NCI-H2081 treated with DMSO at 0.1 percent for 48 hours (cell line): ENCODE measurements at places on chromosomes 1 and 21.

DNA sequence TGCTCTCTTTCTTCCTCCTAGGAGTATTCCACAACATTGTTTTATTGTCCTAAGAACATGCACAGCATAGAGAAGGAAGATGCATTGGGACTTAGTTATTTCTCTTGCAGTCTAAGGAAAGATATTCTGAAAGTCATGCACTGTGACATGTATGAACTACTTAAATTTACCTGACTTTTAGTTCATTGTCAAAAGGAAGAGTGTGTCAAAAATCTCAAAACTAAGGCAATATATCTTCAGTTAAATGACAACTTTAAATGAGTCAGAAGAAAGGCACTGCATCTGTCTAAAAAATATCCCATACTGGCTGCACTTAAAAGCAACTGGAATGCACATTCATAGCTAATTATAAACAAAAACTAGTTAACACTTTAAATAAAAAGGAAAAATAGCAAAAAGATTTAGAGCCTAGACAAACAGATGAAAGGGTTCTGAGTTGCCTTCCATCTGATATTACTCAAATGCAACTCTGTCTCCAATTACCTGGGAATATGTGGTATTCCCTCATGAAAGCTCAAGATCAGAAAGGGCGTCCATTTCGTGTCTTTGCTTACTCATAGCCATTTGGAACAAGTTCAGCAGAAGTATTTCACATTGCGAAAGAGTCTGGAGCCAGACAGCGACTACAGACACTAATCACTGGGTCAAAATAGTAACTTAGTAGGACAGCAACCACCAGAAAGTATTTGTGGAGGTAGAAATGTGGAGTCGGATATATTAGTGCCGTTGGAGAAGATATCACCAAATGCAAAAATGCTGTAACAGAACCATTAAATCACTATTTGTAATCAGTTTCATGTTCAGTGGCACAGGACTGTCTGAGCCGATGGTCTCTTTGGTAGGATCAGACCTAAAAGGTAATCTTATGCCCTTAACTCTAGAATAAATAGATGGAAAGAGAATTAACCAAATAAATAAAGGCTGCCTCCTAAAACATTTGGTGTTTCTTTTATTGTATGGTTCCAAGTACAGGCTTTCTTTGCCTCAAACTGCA, 225.7 kb downstream of the GREM2 start:
- no peak for DNase-seq

DNA sequence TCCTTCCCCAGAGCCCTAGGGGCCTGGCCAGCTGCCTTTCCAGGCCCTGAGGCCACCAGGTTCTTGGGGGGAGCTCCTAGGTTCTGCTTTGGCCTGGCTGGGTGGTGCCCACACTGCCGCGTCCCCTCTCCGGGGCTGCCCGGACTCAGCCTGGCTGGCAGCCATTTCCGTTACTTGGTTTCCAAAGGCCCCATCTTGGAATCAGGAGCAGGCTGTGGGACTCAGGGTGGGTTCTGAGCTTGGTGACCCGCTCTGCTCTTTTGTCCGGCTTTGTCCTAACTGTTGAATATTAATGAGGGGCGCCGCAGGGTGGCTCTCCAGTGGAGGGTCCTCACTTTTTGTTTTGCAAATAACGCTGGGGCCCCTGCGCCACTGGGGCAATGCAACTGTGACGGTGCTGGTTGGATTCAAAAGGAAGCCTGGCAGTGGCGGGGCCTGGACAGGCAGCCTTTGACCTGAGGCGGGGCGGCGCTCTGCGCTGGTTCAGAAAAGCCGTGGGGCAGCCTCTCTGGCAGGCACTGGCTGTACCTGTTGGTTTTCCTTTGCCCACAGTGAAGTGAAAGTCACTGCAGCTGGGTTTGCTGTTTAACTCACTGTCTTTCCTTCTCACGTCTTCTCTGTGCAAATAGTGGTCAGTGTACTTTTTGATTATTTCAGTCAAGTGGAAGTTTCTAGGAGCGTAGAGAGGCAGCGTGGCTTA, 20.2 kb downstream of the SKI start:
- DNase-seq = no peak

DNA sequence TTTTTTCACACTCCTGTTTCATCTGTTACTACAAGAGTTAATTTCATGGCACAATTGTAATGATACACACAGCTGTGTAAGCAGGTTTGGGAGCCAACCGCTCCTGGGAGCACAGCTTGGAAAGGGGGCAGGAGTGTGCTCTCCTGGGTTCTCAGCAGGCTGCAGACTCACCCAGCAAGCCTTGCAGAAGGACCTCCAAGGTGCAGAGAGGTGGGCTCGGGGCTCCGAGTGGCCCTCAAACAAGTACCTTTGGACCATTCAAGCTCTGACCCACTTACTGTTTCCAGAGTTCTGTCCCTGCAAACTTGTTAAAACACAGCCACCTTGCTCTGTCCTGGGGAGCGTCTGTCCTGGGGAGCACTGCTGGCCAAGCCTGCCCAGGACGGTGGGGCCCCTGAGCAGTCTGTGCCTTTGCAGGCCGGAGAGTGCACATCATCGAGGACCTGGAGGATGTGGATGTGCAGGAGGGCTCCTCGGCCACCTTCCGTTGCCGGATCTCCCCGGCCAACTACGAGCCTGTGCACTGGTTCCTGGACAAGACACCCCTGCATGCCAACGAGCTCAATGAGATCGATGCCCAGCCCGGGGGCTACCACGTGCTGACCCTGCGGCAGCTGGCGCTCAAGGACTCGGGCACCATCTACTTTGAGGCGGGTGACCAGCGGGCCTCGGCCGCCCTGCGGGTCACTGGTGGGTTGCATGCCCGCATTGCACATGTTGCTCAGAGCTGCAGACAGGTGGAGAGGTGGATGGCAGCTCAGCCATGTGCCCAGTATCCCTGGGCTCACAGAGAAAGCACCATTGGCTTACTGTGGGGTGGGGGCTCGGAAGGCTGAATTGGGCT, 78.0 kb downstream of the OBSCN start:
- DNase-seq = no peak

DNA sequence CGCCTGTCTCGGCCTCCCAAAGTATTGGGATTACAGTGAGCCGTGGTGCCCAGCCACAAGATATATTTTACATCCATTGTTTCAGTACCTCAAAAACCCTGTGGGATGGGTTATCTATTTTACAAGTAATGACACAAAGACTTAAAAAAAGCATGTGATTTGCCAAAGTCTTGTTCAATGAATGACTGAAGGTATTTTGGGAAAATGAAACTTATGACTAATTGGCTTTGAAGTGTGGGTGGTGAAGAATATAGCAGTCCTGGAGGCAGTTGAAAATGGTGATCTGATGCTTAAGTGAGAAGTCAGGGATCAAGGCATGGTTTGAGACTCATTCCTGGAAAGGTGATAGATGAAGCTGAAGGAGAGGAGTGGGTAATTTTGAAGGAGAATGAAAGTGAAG, 3.0 kb downstream of the SWT1 start:
- DNase-seq = no peak

DNA sequence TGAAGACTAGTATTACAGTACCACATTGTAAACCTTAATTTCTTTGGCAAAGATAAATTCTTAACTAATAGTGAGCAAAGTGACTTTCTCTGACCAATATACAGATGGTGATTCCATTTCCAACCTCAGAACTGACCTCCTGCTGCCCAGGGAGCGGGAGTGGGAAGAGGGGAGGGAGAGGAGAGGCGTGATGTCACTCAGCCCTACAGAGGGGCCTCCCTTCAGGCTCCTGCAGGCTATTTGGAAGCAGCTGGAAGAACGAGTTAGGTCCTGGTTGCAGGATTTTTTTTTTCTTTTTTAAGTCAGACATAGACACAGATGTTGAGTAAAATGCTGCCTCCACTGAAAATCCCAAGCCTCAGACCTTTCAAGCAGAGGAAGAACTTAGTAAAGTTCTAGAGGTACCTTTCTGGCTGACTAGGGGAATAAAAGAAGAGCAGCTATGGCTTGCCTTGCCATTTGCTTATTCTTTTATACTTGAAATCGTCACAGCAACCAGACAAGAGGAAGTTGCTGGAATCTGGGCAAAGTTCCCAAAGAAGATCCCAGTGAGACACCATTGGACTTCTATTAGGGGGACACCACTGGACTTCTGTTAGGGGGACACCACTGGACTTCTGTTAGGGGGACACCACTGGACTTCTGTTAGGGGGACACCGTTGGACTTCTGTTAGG, 54.5 kb downstream of the EXO1 start:
- no peak for DNase-seq

DNA sequence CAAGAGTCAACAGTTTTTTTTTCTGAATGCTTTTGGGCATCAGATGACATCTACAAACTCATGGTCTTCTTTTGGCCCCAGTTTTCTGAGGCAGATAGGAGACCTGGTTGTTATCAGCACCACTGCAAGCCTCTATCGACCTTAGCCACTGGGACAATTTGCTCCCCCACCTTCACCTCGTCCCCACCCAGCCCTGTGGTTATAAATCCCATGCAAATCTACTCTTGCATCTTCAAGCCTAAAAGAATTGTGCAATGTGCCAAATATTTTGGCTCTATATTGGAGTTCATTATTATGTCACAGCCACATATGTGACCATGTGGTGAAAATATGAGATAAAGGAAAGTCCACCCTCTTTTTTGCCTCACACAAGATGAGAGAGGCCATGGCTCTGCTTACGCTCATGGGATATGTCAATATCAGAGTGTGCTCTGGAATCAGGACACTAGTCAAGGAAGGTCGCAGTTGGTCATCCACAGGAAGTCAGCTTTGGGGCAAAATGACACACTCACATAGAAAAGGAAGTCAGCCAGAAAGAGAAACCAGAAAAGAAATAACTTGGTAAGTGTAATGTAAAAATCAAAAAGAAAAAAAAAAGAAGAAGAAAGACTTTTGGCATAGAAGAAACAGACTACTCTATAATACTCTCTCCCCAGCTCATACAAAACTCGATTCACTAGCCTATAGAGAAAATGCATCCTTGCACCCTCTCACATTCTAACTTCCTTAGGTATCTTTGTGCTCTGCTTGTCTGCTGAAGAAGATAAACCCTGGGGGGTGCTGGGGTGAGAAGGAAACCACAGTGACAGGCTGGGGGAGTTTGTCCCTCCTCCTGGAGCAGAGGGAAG, 21.2 kb downstream of the SLC30A10 start:
- DNase-seq = no peak

DNA sequence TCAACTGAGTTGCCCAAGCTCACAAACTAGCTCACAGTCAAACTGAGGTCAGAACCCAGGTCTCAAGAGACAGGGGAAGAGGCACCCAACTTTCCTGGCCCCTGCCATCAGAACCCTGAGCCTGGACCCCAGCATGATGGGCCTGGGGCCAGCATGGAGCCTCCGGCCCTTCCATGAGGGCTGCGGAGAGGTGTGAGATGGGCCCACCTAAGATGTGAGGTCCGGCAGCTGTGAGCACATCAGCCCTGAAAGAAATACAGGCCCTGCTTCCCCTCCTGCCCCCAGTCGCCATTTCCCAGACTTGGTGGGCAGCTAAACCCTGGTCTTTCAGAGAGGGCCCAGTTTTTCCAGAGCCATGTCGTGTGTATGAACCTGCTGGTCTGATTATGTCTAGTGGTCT, 30.6 kb downstream of the QSOX1 start:
- no peak for DNase-seq

DNA sequence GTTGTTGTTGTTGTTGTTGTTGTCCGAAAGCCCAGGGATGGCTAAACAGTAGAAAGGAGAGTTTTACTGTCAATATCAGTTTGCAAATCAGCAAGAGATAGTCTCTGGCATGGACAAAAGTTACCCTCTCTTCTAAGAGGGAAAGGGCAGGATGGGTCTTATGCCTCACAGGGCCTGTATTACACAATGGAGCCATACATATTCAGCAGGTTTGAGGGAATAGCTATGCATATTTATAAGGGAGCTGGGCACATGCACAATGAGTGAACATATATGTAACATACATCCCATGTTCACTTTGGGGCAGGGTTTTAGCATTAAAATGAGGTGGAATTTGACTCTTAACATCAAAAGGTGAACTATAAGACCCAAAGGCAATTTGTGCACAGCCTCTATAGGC, 84.4 kb upstream of the PGBD5 start:
- no peak for DNase-seq

- no peak for DNase-seq
Observed at GRCh38 chr1:204726478-204726877, 40.9 kb upstream of the LRRN2 start.

GRCh38 chr1:98147280-98147679, 226.4 kb upstream of the DPYD start:
- DNase-seq = no peak

DNA sequence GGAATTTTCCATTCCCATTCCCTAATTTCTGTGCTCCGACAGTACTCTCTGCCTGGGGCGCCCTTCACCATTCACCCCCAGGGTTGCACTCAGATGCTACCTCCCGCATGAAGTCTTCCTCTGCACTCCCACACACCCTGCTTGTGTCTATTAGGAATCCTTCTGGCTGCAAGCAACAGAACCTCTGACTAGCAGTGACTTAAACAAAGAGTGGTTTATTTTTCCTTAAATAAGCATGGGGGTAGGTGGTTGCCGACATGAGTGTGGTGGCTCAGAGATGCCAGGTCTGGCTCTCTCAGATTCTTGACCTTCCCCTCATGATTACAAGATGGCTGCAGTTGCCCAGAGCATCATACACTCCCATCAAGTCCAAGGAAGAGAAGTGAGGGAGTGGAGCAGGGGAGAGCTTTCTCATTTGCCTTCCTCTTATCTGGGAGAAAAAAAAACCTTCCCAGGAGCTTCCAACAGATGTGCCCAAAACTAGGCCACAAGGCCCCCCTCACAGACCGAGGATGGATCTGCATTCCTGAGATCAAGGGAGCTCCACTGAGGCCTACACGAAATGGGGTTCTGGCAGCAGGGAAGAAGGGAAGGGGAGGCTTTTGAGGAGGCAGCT, 49.6 kb upstream of the LBR start:
- DNase-seq = no peak

DNA sequence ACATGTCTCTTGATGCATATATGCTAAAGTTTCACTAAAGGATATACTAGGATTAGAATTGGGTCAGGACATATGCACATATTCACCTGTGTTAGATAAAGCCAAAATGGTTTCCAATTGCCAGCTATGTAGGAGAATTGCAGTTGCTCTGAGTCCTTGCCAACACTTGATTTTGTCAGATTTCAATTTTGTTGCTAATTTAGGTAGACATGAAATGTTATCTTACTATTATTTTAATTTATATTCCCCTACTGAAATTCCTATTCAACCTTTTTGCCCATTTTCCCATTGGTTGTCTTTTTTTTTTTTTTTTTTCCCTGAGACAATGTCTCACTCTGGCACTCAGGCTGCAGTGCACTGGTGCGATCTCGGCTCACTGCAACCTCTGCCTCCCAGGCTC, 13.4 kb downstream of the HDAC1 start:
- DNase-seq = no peak
